ENCODE measurements at places on chromosomes 2 and 18.

DNA sequence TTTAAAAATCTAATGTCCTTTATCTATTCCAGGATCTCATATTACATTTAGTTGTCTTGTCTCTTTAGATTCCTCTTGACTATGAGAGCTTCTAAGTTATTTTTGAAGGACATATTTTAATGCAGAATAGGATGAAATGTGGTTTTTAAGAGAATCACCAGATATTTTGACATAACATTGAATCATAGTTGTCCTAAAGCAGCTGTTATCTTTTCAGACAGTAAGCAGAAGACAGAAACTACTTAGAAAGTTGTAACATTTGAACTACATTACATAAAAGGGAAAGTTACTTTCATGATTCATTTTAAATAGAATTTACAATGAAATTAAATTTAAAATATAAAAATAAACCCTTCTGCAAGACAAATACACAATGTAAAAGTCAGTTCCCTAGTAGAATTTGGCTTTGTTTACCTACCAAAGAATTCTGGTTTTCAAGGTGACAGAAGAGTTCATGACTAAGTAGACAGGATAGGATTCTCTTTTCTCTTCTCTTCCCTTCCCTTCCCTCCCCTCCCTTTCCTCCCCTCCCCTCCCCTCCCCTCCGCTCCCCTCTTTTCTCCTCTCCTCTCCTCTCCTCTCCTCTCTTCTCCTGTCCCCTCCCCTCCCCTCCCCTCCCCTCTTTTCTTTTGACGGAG, 186.0 kb downstream of the DIS3L2 start:
- no peak for DNase-seq

GRCh38 chr2:215430528-215431187, 5.2 kb downstream of the FN1 start:
- no peak for DNase-seq

- DNase-seq, result no peak
These were observed 11.5 kb downstream of the ATF2 start for GRCh38 chr2:175156534-175156933.

DNA sequence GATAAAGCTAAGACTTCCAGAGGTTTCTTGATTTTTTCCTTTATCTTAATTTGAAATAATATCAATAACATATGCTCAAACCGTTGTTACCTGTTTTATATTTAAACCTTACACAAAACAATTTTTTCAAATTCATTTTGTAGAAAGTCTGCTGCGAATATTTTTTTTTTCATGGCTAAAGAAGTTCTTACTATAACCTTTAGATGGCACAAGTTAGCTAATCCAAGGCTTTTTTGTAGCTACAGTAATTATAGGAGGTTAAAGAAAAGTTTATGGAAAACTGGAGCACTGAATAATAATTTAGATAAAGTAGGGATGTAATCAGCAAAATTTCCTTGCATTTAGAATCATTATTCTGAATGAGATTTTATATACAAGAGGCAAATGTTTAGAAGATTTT, 78.0 kb upstream of the PNPT1 start:
- DNase-seq, result no peak

GRCh38 chr2:124778076-124778475, 753.0 kb downstream of the CNTNAP5 start:
- no peak for DNase-seq

GRCh38 chr2:126906781-126907180, 8.1 kb downstream of the TEX51 start:
- no peak for DNase-seq

DNA sequence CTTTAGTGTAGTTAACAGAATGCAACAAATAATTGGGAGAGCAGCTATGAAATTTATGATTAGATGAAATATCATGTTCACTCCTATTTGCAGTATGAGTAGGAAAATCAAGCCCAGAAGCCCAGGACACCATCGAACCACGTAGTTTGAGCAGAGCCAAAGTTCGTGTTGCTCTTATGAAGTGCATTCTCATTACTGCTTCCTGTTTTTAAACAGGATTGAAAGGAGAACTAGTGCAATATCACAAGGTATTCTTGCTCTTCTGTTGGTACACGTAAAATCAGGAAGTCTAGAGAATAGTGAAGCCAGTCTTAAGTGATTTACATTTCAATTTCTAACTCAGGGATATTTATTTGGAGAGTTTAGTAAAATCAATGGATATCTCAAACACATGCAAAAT, 21.1 kb downstream of the ARHGAP15 start:
- DNase-seq, result no peak

DNA sequence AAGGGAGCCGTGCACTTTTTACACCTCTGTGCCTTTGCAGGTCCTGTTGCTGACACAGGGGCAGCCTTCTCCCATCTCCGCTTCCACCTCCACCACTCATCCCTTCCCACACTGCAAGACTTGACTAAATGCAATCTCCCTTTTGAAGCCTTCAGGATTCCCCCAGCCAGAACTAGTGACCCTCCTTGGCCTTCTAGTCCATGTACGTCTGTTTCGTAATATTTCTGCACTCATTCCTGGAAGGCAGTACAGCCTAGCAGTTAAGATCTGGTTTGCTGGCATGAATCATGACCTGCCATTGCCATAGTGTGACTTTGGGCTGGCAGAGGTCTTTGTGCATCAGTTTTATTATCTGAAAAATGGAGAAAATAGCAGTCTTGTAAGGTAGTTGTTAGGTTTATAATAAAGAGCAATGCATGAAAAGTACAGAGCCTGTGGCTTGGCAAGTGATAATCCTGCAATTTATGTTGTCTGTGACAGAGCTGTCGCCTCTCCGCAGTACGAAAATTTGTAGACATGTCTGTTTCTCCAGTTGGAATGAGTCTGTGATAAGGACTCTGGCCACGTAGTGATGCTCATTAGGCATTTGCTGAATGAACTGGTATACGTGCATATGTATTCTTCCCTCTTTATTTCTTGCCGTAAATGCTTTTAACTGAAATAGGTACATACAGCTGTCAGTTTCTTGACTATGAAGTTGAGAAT, 36.7 kb downstream of the NCK2 start:
- no peak for DNase-seq

- DNase-seq, result no peak
These were observed 96.5 kb downstream of the KCNE4 start for GRCh38 chr2:223148516-223148915.

DNA sequence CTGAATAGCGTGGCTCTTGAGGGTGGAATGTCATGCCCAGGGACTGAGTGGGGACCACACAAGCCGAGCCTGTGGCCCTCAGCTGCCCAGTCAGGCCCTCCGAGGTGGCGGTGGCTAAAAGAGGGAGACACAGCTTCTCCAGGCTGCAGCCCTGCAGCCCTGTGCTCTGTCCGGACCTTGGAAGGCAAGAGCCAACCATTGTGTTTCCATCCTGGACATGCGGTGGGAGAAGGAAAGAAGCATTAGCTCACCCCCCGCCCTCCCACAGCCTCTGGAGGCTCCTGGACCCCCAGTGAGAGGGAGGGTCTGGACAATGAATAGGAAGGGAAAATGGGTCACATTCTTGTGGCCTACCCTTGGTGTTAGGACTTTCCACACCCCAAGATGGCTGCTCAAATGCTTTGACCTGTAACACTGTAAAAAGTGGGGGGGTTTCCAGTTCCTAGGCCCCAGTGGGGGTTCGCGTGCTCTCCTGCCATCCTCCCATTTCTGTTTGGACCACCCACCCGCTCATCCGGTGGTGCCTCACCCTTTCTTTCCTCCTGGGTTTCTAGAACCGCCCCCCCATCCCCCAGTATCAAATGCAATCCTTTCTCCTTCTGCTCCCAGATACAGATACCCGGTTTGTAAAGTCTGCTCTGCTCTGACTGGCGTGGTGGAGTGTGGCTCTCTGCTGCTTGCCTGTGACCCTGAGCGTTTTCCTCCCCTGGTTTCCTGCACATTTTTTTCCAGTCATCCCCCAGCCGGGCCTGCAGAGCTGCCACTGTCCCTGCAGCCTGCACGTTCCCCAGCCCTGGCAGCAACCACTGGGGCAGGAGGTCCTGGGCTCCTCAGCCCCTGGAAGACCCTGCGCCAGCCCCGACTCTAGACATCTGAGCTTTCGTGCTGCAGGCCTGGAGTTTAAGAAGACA, 36.3 kb upstream of the SMAD7 start:
- DNase-seq, result no peak

Measured in CMK (cell line).